Gastrocnemius medialis (tissue), 4 donors: ENCODE measurements at places on chromosomes 12 and 14. TPM values are rescaled to one million over a fixed set of nuclear protein-coding genes. Genes with fewer than 3 reads are reported as not detected.
A peak's percentile ranks its signal among the peaks of the same experiment; 100 is the strongest.

DNA sequence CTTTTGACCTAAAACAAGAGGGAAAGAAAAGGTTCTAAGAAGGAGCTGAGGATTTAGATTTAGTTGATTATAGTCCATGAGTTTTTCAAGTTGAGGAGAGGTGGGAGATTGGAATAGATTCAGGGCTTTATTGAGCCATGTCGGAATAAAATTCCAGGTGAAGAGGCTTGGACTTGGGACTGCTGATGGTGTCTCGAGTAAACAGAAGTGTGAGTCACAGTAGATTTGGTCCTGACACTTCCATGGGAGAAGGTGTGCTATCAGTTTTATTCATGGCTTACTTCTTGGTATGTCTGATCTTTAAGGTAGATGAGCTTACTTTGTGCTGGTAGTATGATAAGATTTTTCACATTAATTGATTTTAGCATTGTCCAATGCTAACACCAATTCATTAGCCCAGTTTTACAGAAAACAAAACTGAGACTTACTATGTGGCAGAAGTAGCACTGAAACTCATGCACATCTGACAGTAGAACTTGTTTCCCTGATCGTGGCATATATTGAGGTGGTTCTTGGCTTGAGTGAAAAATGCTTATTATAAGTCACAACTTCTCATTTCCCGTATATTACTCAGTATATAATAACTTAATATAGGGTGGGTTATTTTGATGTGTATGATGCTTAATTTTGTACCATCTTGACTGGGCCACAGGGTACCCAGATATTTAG lies 172.4 kb upstream of the IGF1 start:
- no peak for DNase-seq
- no peak overlapping the region for H3K4me3 ChIP-seq
- no peaks in the 10 kb centered on the region for H3K27me3 ChIP-seq
- no peak overlapping the region for H3K27ac ChIP-seq
- no peaks in the 10 kb centered on the region for H3K36me3 ChIP-seq

DNA sequence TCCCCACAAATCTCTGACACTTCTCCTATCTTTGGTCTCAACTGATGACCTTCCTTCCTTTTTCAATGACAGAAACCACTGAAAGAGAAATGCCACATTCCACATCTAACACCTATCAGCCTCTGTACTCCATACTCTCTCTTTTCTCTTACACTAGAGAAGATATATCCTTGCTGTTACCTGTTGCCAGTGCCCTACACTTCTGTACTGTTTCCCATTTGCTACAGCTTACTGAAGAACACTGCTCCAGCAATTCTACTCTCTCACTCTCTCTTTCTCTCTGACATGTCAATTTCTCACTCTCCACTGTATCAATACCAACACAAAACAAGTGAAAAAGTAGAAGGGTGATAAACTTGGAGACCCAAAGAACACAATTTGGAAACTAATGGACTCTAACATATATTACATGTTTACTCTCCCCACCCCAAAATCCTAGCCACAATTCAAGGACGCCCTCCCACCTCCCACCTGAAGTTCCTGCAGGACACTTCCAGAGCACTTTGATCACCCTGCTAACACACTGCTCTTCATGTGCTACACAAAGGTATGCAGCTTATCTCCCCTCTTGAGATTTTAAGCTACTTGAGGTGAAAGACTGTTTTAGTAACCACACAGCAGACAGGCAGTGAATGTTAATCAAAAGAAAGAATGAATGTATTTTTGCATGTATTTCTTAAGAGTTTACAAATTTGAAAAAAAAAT lies 95.0 kb downstream of the MED13L start:
- DNase-seq: no peak
- peaks cover 76% of the 10 kb centered on the region for H3K4me1 ChIP-seq
- H3K36me3 ChIP-seq: no peaks in the 10 kb centered on the region
- no peaks in the 10 kb centered on the region for H3K27me3 ChIP-seq
- H3K27ac ChIP-seq: no peak overlapping the region

GRCh38 chr12:120849765-120850164 lies 54.4 kb downstream of the SPPL3 start:
- H3K36me3 ChIP-seq: no peaks in the 10 kb centered on the region
- no peak overlapping the region for H3K4me3 ChIP-seq
- DNase-seq: peak; percentile 61
- H3K4me1 ChIP-seq: peaks cover 79% of the 10 kb centered on the region
- no peaks in the 10 kb centered on the region for H3K27me3 ChIP-seq
- peak overlapping the region; percentile 86 for H3K27ac ChIP-seq

DNA sequence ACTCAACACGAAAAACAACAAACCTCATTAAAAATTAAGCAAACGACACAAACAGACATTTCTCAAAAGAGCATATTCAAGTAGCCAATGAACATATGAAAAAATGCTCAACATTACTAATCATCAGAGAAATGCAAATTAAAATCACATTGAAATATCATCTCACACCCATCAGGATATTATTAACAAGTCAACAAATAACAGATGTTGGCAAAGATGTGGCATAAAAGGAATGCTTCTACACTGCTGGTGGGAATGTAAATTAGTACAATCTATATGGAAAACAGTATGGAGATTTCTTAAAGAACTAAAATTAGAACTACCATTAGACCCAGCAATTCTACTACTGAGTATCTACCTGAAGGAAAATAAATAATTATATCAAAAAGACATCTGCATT lies 182.2 kb downstream of the KITLG start:
- no peak for DNase-seq
- H3K4me3 ChIP-seq: no peak overlapping the region
- no peak overlapping the region for H3K27ac ChIP-seq

GRCh38 chr12:97306147-97306546 lies 156.5 kb upstream of the RMST start:
- H3K36me3 ChIP-seq: no peaks in the 10 kb centered on the region
- H3K27me3 ChIP-seq: no peaks in the 10 kb centered on the region
- no peak for DNase-seq
- H3K4me1 ChIP-seq: no peaks in the 10 kb centered on the region
- H3K27ac ChIP-seq: no peak overlapping the region
- no peak overlapping the region for H3K4me3 ChIP-seq

- peak overlapping the region; percentile 97 for H3K4me3 ChIP-seq
- H3K36me3 ChIP-seq: peaks cover 31% of the 10 kb centered on the region
- no peaks in the 10 kb centered on the region for H3K27me3 ChIP-seq
- peaks cover 15% of the 10 kb centered on the region for H3K4me1 ChIP-seq
- no peak for DNase-seq
Measured at GRCh38 chr12:109900752-109901580, 892 bp downstream of the TCHP start.

DNA sequence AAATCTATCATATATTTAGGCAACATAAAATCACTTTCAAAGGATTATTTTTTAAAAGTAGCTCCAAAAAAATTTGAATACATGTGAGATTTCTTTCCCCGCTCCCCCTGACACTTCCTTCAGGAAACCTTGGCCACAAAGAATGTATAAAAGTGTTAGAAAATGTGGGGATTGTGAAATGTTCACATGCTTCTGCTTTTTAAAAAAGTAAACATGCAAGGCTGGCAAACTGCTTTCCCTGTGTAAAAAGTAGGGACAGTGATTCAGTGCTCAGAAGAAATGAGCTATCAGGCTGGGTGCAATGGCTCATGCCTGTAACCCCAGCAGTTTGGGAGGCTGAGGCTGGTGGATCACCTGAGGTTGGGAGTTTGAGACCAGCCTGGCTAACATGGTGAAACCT lies 26.6 kb downstream of the MBIP start:
- no peak for DNase-seq
- no peaks in the 10 kb centered on the region for H3K27me3 ChIP-seq
- peaks cover 26% of the 10 kb centered on the region for H3K36me3 ChIP-seq
- no peaks in the 10 kb centered on the region for H3K4me1 ChIP-seq
- no peak overlapping the region for H3K4me3 ChIP-seq

DNA sequence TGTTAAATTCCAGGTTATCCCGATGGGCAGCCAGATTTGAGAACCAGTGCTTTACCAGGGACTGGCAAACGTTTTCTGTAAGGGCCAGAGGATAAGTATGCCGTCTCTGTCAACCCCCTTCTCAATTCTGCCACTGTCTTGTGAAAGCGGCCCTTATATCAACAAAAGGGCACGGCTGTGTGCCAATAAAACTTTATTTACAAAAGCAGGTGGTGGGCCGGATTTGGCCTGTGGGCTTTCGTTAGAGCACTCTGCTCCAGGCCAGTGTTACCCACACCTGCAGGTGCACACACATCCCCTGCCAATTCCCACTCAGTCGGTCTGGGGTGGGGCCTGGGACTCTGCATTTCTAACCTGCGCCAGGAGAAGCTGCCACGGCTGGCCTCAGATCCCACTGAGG lies 111.2 kb downstream of the RFLNA start:
- no peak for DNase-seq
- H3K27me3 ChIP-seq: no peaks in the 10 kb centered on the region
- H3K4me3 ChIP-seq: no peak overlapping the region
- no peak overlapping the region for H3K27ac ChIP-seq
- no peaks in the 10 kb centered on the region for H3K36me3 ChIP-seq
- peaks cover 51% of the 10 kb centered on the region for H3K4me1 ChIP-seq

DNA sequence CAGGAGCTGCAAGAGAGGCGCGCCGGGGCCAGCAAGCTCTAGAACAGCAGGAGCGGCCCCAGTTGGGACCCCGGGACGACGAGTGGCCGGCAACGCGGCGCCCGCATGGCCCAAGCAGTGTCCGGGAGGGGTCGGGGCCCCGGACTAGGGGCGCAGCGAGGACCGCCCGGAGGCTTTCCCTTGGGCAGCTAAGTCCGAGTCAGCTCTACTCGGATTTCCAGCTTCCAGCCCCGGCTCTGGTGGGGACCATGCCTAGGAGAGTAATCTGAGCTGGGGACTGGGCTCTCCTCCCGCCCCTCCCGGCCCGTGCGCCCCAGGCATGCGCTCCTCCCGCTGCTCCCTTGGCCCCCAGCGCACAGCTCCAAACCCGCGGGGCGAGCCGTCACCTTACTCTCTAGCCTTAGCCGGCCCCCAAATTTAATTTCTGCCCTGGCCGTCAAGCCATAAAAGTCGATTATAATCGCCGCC lies 41.6 kb upstream of the CAPRIN2 start:
- peak overlapping the region; percentile 66 for H3K4me3 ChIP-seq
- H3K27me3 ChIP-seq: no peaks in the 10 kb centered on the region
- H3K4me1 ChIP-seq: peaks cover 24% of the 10 kb centered on the region
- H3K36me3 ChIP-seq: no peaks in the 10 kb centered on the region
- peak; percentile 47 for DNase-seq

- H3K27ac ChIP-seq: peak overlapping the region; percentile 59
- DNase-seq: no peak
- no peaks in the 10 kb centered on the region for H3K36me3 ChIP-seq
- peaks cover 52% of the 10 kb centered on the region for H3K4me1 ChIP-seq
Measured at GRCh38 chr12:106780010-106780631, 5.6 kb downstream of the RIC8B start.

DNA sequence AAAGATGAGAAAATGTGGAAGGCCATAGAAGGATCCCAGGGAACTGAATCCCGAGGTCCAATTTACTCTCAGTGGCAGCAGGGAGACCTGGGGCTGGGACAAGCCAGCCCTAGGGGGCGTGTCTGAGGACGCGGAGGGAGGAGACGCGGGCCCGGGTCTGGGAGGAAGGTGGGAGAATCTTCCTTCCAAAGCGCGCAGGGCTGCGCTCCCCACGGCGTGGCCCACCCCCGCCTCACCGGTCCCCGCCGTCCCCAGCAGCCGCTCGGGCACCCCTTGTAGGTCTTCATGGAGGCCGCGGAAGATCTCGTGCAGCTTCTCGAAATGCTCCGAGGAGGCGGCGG lies 323 bp downstream of the VTI1B start:
- H3K36me3 ChIP-seq: no peaks in the 10 kb centered on the region
- peak overlapping the region; percentile 90 for H3K4me3 ChIP-seq
- H3K27me3 ChIP-seq: no peaks in the 10 kb centered on the region
- H3K27ac ChIP-seq: peak overlapping the region; percentile 99
- peaks cover 40% of the 10 kb centered on the region for H3K4me1 ChIP-seq
- DNase-seq: peak; percentile 61

GRCh38 chr12:77785211-77785610 lies 45.5 kb upstream of the NAV3 start:
- no peak overlapping the region for H3K4me3 ChIP-seq
- no peak for DNase-seq
- no peaks in the 10 kb centered on the region for H3K27me3 ChIP-seq
- H3K36me3 ChIP-seq: no peaks in the 10 kb centered on the region
- no peak overlapping the region for H3K27ac ChIP-seq
- no peaks in the 10 kb centered on the region for H3K4me1 ChIP-seq

- H3K36me3 ChIP-seq: no peaks in the 10 kb centered on the region
- H3K27ac ChIP-seq: no peak overlapping the region
- no peak overlapping the region for H3K4me3 ChIP-seq
- H3K27me3 ChIP-seq: no peaks in the 10 kb centered on the region
- peaks cover 3% of the 10 kb centered on the region for H3K4me1 ChIP-seq
Measured at GRCh38 chr12:47281667-47282171, 202.0 kb upstream of the AMIGO2 start.

DNA sequence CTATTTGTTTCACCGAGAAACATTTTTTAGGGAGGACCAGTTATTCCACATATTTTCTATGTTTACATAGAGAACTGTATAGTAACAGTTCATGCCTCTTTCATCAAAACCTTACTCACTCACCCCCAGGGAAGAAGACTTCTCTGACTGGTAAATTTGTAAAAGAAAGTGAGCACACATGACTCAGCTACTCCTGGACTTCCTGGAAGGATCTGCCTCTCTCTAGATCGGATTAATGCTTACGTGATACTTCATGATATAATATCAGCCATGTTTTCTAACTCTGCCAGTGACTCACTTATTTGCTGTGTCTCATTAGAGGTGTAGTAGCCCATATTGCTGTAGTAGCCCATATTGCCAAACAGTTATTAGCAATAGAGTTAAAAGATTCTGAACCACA lies 494.3 kb upstream of the ATXN7L3B start:
- H3K4me3 ChIP-seq: no peak overlapping the region
- no peaks in the 10 kb centered on the region for H3K36me3 ChIP-seq
- H3K27ac ChIP-seq: no peak overlapping the region
- no peak for DNase-seq
- no peaks in the 10 kb centered on the region for H3K4me1 ChIP-seq

DNA sequence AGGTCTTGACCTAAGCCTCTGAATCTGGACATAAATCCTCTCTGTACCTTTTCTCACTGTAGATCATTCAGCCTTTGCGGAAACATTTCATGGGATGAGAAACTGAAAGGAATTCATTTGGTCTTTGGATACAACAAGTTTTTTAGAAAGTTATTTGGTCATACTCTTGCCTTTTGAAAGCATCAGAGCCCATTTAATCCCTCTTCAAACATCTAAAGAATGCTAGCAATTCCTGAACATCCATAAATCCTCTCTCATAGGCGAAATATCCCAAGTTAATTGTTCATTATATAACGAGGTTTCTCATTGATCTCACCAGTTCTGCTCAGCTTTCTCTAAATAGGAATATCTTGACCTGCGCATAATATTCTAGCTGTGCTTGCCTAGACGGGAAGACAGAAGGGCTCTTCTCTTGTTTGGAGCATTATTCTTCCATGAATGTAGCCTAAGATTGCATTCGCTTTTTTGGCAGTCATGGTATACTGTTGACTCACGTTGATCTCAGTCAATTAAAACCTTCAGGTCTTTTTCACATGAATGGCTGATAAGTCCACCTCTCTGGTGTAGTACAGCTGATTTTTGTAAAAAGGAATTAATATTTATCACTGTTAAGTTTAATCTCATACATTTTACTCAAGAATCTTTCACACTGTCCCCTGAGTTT lies 24.1 kb downstream of the NTN4 start:
- H3K4me3 ChIP-seq: no peak overlapping the region
- no peak for DNase-seq
- H3K27ac ChIP-seq: no peak overlapping the region
- H3K27me3 ChIP-seq: no peaks in the 10 kb centered on the region
- no peaks in the 10 kb centered on the region for H3K4me1 ChIP-seq

Gene CISTR
- not detected for total RNA-seq

Gene CCDC175
- total RNA-seq: not detected

Gene C12orf60
- not detected for total RNA-seq

Gene LHX5
- not detected for total RNA-seq

Gene FSCB
- total RNA-seq: not detected

Gene GAS2L3
- 0.67 TPM for total RNA-seq

Gene FIGNL2
- total RNA-seq: 0.07 TPM

Gene SOAT2
- not detected for total RNA-seq
